T-cell (primary cell): ENCODE measurements at places on chromosomes 1 and 21. TPM values are rescaled to one million over a fixed set of nuclear protein-coding genes. Genes with fewer than 3 reads are reported as not detected.

Gene SARS1
- total RNA-seq: 175 TPM

DNA sequence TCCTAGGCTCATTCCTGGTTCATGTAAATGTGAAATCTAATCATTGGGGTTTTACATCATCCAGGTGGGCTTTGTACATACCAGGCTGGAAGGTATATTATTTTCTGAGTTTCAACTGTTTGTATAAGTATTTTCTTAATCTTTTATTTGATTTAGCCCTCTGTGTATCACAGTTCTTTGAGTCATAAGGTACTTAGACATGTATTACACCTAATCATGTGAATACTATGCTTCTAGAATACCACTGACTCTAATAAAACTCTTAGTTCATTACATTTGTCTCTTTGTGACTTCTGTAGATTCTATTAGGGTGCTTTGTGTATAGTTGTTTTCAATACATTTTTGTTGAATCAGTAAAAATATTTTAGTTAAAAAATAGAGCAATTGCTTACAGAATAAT, 92.8 kb downstream of the ZFYVE9 start:
- no peak for DNase-seq
- no peaks in the 10 kb centered on the region for H3K36me3 ChIP-seq
- H3K4me1 ChIP-seq: no peaks in the 10 kb centered on the region
- H3K27me3 ChIP-seq: no peaks in the 10 kb centered on the region

DNA sequence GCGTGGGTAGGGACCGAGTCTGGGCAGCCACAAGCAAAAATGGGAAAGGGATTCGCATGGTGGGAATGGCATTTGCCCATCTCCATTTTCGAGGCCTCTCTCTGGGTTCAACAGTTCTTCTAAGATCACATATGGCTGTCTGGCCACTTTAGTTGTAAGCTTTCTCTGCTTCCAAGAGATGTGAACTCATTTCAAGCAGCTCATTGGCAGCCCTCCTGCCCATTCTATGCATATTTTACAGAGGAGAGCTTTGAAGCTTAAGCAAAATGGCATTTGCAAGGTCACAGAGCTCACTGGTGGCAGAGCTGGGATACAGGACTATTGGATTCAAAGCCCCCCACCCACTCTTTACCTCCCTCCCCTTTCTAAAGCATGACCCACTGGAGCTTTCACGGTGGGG, 93.7 kb downstream of the HHIPL2 start:
- no peak for DNase-seq
- H3K4me1 ChIP-seq: peaks cover 5% of the 10 kb centered on the region
- no peaks in the 10 kb centered on the region for H3K27me3 ChIP-seq
- no peaks in the 10 kb centered on the region for H3K36me3 ChIP-seq
- no peak overlapping the region for H3K4me3 ChIP-seq
- no peak overlapping the region for H3K27ac ChIP-seq

Gene GSTM1
- total RNA-seq: 0.44 TPM

DNA sequence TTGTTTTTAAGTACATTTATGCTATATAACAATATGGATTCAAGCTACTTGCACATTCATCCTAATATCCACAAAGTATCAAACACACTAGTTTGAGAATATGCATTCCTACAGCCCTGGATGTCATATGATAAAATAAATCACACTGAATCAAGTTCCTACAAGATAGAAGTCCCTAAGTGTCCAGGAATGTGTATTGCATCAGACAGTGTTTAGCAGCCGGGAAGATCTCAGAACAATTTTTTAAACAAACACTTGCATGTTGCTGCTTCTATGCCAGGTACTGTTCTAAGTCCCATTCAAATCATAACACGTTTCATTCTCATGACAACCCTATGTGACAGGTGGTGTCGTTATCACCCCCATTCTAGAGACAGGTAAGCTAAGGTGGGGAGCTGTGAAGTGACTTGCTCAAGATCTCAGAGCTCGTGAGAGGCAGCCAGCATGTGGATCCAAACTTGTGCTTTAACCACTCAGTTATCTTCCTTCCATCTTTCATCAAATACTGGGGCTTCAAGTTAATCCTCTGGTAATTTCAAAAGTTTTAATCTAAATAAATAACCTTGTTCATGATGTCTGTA, 68.3 kb upstream of the KIF26B start:
- no peaks in the 10 kb centered on the region for H3K27me3 ChIP-seq
- no peak for DNase-seq
- H3K4me1 ChIP-seq: no peaks in the 10 kb centered on the region
- no peak overlapping the region for H3K4me3 ChIP-seq

DNA sequence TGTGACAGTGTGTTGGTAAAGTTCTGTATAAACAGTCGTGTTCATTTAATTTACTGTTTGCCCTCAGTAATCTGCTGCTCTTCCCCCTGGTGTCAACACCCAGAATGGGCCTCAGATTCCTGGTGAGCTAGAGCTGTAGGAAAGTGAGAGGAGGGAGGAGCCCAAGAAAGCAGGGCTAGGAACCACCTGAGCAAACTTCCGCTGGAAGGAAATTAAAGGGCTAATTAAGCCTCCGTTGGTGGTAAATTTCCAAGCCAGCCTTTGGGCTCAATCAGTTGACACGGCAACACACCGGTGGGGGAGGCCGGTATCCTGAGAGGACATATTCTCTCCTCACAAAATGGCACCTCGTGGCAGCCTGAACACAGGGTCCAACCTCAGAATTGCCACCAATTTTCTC, 32.9 kb downstream of the RAB3B start:
- no peak overlapping the region for H3K4me3 ChIP-seq
- H3K36me3 ChIP-seq: no peaks in the 10 kb centered on the region
- peaks cover 12% of the 10 kb centered on the region for H3K27me3 ChIP-seq
- DNase-seq: no peak

Gene AGBL4
- total RNA-seq: not detected

Gene B3GALT6
- 10.8 TPM for total RNA-seq

GRCh38 chr1:182381962-182382819, 9.4 kb downstream of the GLUL start:
- peaks cover 27% of the 10 kb centered on the region for H3K36me3 ChIP-seq
- no peaks in the 10 kb centered on the region for H3K4me1 ChIP-seq
- H3K27ac ChIP-seq: no peak overlapping the region
- DNase-seq: no peak
